ENCODE measurements at places on chromosomes 1 and 21.

DNA sequence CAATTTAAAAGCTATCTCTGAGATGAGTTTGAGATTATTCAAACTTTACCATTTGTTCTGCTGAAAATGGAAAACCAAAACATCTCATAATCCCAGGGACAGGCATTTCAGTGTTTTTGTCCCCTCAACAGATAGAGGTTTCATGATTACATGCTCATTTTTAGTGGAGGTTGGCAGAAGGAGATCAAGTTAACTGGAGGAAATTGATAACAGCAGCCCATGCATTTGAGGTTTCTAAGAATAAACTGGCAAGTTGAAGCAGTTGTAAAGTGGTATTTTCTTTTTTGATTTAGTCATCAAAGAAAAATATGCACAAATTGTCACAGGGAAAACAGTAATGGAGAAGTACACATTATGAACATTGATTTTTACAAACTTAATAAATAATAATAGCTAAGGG is 205.8 kb downstream of the PLA2G4A start:
- DNase-seq, result no peak

DNA sequence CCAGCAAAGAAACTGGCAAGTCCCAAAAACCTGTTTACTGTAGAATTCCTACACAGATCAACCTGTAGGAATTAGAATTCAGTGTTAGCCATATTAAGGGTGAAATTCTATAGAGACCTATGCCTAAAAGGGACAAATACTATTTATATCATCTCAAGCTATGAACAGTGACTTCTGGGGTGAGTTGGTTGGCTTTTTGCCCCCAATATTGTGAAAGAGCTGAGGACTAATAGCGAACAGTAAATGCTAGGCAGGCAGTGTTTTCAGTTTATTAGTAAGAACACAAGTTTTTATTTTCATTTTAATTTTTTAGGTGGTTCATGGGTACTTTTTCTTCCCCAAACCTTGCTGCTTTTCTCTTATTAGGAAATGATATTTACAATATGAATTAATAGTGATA is 15.3 kb downstream of the SLC16A4 start:
- DNase-seq, result no peak

DNA sequence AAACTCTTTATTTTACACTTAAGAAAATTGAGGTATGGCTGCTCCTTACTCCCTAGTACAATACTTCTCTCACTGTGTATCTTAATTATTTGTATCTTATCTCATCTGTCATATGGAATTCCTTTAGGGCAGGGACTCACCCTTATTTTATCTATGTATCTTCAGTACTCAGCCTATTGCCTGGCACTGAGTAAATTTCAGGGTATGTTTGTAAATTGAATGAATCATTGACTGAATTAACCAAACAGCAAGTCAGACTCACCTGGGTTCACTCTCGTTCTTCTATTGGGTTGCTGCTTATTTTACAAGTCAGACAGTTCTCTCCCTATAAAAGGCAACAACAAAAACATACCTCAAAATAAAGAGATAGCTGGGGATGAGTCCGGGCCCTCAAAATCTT is 63.8 kb downstream of the LAMC1 start:
- no peak for DNase-seq

- DNase-seq, result no peak
Observed at GRCh38 chr21:35265170-35265877, 216.2 kb upstream of the RUNX1 start.

GRCh38 chr1:189783456-189783855 is 694.2 kb downstream of the BRINP3 start:
- no peak for DNase-seq

DNA sequence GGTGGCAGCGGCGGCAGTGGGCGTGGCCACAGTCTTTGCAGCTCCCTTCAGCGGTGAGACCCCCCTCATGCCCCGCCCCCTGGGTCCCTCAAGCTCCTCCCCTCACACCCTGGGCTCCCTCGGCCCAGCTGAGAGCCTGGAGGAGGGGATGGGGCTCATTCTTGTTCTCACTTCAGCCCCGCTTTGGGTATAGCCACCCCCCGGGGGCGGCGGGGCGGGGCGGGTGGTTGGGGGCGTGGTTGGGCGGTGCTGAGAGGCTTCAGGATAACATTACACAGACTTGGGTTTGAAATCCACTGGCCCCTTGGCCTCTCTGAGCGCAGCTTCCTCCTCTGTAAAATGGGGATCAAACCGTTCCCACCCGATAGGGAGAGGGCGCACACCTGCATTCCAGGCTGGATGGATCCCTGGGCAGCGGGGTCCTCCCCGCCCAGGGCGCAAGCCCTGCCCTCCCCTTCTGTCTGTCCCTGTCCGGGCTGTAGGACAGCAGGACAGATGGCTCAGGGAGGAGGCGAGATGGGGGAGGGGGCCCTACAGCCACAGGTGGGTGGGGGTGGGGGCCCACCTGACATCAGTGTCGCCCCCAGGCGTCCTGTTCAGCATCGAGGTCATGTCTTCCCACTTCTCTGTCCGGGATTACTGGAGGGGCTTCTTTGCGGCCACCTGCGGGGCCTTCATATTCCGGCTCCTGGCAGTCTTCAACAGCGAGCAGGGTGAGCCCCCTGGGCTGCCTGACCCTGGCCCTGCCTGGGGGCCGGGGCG is 5.1 kb downstream of the CLCNKA start:
- DNase-seq, result no peak

GRCh38 chr1:36772647-36773495 is 261.4 kb downstream of the GRIK3 start:
- DNase-seq, result no peak

Measured in activated CD4-positive, alpha-beta T cell treated with anti-CD3 and anti-CD28 coated beads for 1 hour (primary cell).